ENCODE measurements at places on chromosomes 12 and 14. TPM values are rescaled to one million over a fixed set of nuclear protein-coding genes. Genes with fewer than 3 reads are reported as not detected.

- no peak overlapping the region for H3K27ac ChIP-seq
- DNase-seq: peak; percentile 19
- H3K4me3 ChIP-seq: peak overlapping the region; percentile 57
These were observed 620 bp downstream of the PGAM5 start for GRCh38 chr12:132711080-132711843.

DNA sequence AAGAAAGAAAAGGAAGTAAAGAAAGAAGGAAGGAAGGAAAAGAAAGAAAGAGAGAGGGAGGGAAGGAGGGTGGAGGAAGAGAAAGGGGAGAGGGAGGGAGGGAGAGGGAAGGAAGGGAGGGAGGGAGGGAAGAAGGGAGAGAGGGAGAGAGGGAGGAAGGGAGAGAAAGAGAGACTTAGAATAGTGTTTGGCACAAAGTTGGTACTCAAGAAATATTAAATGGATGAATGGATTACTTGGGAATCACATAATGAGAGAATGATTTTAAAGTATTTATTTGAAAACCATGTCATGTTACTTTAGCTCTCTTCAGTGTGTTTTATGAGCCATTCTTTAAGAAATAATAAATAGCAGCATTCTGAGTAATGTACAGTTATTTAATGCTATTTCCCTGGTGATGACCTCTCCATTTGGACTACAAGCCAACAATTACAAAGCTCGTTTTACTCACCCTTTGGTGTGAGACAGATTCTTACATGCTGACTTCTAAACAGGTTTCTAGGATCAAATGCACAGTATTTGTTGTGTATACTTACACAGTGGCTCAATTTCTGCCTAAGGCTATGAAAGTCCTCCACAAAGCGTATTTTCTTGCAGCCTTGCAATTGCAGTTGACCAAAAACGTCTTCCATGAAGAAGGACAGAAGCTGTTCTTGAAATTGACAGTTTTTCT is 861 bp downstream of the IL26 start:
- no peak for DNase-seq
- H3K36me3 ChIP-seq: no peaks in the 10 kb centered on the region
- H3K4me3 ChIP-seq: no peak overlapping the region
- H3K27me3 ChIP-seq: no peaks in the 10 kb centered on the region
- peaks cover 4% of the 10 kb centered on the region for H3K4me1 ChIP-seq
- H3K27ac ChIP-seq: no peak overlapping the region

GRCh38 chr12:115451151-115451779 is 767.3 kb upstream of the TBX3 start:
- no peak overlapping the region for H3K4me3 ChIP-seq
- no peak overlapping the region for H3K27ac ChIP-seq
- H3K27me3 ChIP-seq: no peaks in the 10 kb centered on the region
- DNase-seq: no peak

DNA sequence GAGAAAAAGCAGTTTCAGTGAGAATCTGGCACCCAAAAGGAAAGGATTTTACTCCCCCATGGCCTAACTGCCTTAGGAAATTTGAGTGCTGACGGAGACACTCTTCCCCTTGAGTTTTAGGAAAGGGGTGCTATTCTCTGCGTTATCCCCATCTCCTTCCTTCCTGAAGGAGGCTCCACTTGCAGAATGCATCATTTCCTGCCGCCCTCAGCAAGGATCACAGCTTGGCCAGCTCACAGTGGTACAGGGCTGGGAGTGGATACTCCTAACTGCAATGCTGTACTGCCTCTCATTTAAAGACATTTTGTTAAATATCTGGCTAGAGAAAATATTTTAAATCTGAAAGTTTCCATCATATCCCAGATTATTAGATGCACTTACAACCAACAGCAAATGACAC is 33.0 kb downstream of the RDH12 start:
- no peak overlapping the region for H3K27ac ChIP-seq
- H3K27me3 ChIP-seq: no peaks in the 10 kb centered on the region
- H3K4me3 ChIP-seq: no peak overlapping the region
- no peak for DNase-seq
- H3K4me1 ChIP-seq: no peaks in the 10 kb centered on the region
- no peaks in the 10 kb centered on the region for H3K36me3 ChIP-seq

DNA sequence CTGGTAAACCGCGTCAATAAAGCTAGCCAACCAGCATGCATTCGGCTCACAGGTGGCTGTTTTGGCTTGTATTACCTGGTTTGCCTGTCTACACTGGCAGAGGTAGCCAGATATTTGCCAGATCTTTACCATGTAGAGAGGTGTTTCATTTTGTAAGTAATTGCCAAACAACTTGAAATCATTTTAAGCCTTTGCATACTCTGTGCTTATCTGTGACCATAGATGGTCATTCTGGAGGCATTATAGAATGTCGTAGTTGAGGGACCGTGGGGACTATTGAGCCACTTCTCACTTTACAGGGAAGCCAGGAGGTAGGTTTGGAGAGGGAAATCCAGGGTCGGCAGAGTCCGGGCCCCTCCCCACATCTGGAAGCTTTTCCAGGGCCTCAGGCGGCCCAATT is 5.9 kb downstream of the ADGRD1 start:
- no peak for DNase-seq
- H3K27ac ChIP-seq: no peak overlapping the region
- H3K4me1 ChIP-seq: peaks cover 1% of the 10 kb centered on the region

DNA sequence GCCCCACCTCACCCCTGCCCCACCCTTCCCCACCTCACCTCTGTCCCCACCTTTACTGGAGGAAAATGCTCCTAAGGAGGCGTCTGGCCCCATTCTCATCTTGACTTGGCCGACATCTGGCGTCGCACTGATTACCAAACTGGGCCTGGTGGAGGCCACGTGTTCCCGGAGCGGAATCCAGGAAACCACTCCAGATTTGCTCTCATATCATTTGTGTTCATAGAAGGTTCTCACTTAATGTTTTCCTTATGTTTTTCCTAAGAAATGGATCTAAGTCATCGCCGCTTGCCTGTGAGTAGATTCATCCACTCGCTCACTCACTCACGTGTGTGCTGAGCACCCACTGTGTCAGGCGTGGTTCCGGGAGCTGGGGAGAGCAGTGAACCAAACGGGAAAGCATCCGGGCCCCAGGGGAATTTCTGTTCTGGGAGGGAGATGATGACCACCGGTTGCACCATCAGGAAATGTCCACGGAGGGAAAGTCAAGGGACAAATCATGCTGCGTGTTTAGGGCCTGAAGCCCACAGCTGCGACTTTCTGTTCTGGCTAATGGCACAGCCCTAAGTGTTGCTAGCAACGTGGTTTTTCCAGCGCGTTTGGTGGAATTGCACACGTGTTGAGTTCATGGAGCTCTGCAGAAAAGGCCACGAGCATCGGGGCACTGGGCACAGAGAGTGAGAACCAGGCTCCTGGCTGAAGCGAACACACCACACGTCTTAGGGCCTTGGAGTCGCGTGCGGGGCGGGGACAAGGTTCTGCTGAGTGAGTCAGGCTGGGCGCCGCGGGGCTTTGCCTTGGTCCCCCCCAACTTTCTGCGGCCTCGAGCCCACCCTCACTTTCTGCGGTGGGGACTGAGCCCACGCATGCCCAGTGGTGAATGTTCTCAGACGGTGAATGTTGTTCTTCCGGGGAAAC is 57.7 kb downstream of the ADGRD1 start:
- no peaks in the 10 kb centered on the region for H3K27me3 ChIP-seq
- H3K4me3 ChIP-seq: no peak overlapping the region
- no peak overlapping the region for H3K27ac ChIP-seq
- no peaks in the 10 kb centered on the region for H3K36me3 ChIP-seq

DNA sequence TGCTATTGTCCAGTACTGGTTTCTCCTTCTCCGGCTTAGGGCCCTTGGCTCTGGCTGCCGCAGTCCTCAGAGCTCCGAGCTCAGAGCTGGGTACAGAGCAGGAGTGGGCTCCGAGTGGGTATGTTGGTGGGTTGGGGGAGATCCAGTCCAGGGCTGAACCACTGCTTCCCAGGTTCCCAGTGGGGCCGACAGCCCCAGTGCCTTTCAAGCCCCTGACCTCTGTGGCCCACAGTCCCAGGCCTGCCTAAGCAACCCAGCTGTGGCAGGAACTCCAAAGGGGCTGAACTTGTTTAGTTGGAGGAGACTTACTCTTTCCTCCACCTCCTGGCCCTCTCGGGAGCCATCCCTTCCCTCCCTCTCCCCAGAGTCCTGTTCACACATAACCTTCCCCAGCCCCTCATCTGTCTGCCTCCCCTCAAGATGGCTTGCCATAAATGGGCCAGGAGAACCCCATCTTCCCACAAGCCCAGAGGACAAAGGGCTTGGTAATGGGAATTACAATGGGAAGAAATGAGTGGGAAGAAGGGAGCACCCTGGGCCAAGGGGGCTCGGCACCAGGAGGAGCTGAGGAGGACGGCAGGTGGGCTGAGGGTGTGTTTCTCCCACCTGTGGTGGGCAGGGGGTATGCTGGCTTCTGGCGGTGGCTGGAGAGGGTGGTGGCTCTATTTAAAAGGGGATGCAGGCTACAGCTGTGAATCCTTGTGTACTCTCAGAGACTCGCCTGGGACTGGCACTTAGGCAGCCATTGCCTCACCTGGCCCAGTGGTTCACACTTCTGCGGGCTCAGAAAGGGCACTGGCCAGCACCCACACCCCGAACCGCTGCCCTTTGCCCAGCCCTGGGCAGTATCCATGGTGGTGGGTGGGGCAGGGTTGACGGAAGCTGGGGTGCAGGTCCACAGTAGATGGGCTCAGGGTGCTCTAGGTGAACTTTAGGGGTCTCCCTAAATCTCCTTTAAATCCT is 3.8 kb upstream of the MYH6 start:
- no peaks in the 10 kb centered on the region for H3K27me3 ChIP-seq
- H3K4me3 ChIP-seq: no peak overlapping the region
- no peak for DNase-seq
- no peak overlapping the region for H3K27ac ChIP-seq

DNA sequence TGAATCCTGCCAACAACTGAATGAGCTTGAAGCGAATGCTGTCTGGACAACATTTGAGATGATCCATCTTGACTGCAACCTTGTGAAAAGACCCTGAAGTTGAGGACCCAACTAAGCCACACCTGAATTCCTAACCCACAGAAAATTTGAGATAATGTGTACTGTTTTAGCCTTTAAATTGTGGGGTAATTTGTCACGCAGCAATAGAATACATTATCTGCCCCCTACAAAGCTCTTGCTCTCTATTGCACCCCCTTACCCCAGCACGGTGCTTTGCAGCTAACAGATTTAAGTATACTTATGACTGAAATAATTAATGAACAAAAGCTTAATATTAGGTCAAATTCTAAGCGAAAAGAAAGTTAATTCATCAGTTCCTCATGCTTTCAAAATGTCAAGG is 1.6 kb downstream of the POLE2 start:
- DNase-seq: no peak
- no peaks in the 10 kb centered on the region for H3K27me3 ChIP-seq
- H3K4me1 ChIP-seq: peaks cover 12% of the 10 kb centered on the region
- H3K36me3 ChIP-seq: no peaks in the 10 kb centered on the region

Gene ZDHHC22
- not detected for total RNA-seq

DNA sequence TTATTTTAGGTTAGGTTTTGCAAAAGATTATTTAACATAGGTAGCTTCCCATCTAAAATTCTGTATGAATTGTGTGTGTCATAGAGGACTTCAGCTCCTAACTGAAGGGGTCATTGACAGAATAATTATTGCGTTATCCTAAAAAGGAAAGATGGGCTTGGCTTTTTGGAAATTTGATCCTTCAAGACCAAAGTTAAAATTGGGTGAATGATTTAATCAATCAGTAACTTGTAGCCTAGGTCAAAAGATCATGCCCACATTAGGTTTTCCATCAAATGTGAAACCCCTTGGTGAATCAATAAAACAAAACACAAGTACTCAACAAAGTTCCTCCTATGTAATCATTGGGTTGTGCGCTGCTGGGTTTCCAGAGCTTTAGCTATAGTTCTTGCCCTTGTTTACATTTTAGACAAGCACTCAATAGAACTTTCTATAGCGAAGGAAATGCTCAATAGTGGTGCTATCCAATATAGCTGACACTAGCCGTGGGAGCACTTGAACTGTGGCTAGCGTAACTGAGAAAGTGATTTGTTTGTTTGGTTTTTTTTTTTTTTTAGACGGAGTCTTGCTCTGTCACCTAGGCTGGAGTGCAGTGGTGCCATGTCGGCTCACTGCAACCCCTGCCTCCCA is 37.6 kb upstream of the ARHGAP5 start:
- no peaks in the 10 kb centered on the region for H3K4me1 ChIP-seq
- no peak for DNase-seq

Gene ABCD2
- total RNA-seq: 2.4 TPM

GRCh38 chr14:103104389-103104653 is 9.8 kb downstream of the EXOC3L4 start:
- H3K27ac ChIP-seq: no peak overlapping the region
- no peak overlapping the region for H3K4me3 ChIP-seq
- H3K36me3 ChIP-seq: no peaks in the 10 kb centered on the region
- H3K27me3 ChIP-seq: peaks cover 14% of the 10 kb centered on the region
- peaks cover 19% of the 10 kb centered on the region for H3K4me1 ChIP-seq

- H3K36me3 ChIP-seq: no peaks in the 10 kb centered on the region
- no peak overlapping the region for H3K4me3 ChIP-seq
- H3K27me3 ChIP-seq: no peaks in the 10 kb centered on the region
- no peaks in the 10 kb centered on the region for H3K4me1 ChIP-seq
- no peak overlapping the region for H3K27ac ChIP-seq
- no peak for DNase-seq
These were observed 182.1 kb upstream of the OTX2 start for GRCh38 chr14:56992332-56992820.

GRCh38 chr12:8527250-8528130 is 13.2 kb downstream of the CLEC4E start:
- no peak overlapping the region for H3K4me3 ChIP-seq
- peaks cover 6% of the 10 kb centered on the region for H3K27me3 ChIP-seq
- DNase-seq: no peak
- H3K27ac ChIP-seq: no peak overlapping the region
